ENCODE measurements at places on chromosomes 7 and 10.

DNA sequence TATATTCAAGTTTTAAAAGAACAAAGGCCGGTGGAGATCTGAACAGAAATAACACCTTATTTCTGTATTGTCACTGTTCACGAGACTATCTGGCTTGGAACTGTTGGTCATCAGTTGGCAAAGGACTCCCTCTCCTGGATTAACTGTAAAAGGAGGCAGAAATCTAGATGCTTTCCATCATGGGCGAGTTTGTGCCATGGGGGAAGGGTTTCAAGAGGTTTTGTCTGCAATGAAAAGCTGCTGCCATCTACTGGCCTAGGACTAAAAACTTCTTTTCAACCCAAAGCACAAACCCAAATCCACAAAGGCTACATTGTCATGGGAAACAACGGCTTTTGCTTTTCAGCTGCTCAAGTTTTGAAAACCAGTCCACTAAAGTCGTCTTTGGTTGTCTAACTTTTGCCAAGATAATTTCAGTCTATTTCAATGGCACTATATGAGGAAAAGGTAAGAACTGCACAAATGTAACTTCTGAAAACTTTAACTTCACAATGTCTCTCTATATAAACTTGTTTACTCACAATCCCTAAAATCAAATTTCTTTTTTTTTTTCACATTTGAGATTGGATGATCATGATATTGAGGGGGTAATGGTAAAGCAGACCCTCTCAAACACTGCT, 196.8 kb downstream of the SKAP2 start:
- DNase-seq = peak; percentile 91

GRCh38 chr7:18202315-18203045, 174.8 kb upstream of the PRPS1L1 start:
- no peak for DNase-seq

- DNase-seq = no peak
Measured at GRCh38 chr10:74282848-74283210, 131.8 kb downstream of the ADK start.

- no peak for DNase-seq
Measured at GRCh38 chr10:103564776-103565520, 71.4 kb downstream of the NEURL1 start.

DNA sequence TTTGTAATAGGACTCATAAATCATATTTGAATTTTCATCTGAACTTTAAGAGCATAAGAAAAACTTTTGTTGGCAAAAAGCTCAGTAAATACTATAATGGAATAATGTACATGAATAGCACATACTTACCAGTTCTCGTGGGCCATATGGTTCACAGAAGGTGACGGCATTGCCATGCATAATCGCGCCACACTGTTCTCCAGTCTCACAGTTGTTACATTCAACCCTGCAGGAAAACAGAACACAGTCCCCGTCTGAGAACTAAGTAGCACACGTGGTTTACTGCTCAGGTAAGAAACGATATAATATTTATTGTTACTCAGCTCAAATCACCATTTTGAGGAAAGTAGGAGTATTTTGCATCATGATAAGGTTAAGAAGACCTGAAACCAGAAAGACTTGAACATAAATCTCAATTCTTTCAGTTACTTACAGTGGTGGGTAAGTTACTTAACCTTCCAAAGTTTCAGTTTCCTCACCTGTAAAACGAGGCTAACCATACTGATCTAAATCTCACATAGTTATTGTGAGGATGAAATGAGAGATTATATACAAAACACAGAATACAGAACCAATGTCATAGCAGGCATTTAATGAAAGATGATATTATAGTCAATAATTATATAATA, 261.4 kb downstream of the RELN start:
- DNase-seq = no peak

GRCh38 chr10:10777723-10778122, 239.9 kb upstream of the CELF2 start:
- no peak for DNase-seq

DNA sequence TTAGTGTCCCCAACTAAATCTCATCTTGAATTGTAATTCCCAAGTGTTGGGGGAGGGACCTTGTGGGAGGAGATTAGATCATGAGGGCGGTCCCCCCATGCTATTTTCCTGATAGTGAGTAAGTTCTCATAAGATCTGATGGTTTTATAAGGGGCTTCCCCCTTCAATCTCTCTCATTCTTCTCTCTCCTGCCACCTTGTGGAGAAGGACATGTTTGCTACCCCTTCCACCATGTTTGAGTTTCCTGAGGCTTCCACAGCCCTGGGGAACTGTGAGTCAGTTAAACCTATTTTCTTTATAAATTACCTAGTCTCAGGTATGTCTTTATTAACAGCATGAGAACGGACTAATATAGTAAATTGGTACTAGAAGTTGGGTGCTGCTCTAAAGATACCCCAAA, 365.6 kb downstream of the ANKRD7 start:
- DNase-seq = no peak

- DNase-seq = no peak
Measured at GRCh38 chr7:1673581-1674118, 3.6 kb downstream of the ELFN1 start.

DNA sequence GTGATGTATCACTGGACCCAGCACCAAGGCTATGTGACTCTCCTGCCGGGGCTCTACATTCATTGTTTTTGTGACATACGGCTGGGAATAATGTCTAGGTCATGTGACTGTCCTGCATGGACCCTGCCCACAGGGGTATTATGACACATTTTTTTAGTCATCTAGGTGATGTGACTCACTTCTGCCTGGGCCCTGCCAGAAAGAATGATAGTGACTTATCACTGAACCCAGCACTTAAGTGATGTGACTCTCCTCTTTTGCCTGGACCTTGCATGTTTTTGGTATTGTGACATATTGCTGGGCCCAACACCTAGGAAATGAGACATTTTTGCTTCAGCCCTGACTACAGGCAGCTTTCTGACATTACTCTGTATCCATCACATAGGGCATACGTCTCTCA, 51.1 kb upstream of the ZNF107 start:
- no peak for DNase-seq

GRCh38 chr7:104133238-104133637, 74.6 kb downstream of the ORC5 start:
- no peak for DNase-seq

DNA sequence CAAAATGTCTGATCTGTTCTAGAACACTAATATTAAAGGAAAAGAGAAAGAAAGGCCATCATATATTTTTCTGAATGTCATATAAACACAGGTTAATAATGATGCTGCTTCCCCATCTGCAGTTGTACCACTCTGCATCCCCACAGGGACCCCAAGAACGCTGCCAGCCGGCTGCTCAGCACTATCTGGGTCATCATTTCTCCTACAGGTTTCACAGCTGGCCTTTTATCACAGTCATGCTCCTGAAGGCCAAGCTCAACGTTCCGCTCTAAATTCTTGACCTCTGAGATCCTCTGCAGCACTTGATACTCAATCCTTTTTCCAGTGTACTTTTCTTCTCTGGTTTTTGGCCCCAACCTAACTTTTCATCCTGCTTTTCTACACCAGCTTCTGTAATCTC, 4.8 kb downstream of the IDI1 start:
- DNase-seq = no peak

GRCh38 chr10:84205049-84205852, 10.9 kb downstream of the CDHR1 start:
- no peak for DNase-seq

DNA sequence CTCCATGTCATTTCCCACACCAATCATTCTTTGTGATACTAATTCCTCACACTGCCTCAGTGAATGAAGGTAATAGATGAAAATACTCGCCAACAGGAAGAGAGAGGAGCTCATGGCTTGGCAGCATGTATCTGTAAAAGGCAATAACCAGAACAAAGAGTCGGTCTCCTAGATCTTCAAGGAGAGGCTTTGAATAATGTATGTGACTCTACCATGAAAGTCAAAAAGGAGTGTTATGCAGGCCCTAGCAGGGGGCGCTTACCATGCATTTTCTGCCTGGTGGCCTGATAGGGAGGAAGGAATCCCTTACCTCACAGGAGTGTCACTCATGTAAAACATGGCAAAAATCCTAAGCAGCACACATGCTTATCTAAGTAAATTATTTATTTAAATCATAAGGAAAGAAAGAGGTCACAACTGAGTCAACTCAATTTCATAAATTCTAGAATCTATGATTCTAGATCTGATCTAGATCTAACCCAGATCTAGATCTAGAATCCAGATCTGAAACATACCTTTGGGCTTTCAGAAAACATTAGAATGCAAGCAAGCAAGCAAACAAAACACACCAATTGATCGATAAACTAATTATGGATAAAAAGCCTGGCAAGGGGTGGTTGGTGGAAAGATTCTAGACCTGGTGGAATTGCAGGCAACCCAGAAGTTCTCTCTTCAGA, 226.3 kb upstream of the KLF6 start:
- DNase-seq = no peak

DNA sequence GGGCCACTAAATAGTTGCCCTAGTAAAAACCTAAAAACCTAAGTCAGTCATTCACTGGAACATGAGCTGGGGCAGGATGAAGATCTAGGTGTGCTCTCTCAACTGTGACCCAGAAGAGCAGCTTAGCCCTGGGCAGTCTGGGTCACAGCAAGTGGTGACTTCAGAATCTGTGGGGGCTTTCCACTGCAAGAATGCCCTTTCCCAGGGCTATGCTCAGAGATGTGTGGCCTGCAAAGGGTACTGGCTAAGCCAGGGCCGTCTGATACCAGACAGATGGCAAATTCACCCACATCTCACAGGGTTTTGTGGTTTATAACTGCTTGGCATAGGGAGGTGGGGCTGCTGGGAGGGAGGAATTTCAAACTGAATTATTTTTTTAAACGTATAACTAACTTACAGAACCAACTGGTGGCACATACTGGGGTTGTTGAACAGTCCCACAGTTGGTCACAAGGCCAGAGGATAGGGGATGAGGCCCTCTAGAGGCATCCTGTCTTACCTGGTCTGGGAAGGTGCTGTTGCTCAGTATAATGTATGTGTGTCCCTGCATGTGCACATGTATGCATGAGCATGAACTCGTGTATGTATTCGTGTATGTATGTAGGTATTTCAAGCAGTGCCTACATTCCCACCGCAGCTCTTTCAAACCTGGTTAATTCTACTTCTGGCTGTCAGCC, 63.2 kb downstream of the PRPF18 start:
- no peak for DNase-seq

DNA sequence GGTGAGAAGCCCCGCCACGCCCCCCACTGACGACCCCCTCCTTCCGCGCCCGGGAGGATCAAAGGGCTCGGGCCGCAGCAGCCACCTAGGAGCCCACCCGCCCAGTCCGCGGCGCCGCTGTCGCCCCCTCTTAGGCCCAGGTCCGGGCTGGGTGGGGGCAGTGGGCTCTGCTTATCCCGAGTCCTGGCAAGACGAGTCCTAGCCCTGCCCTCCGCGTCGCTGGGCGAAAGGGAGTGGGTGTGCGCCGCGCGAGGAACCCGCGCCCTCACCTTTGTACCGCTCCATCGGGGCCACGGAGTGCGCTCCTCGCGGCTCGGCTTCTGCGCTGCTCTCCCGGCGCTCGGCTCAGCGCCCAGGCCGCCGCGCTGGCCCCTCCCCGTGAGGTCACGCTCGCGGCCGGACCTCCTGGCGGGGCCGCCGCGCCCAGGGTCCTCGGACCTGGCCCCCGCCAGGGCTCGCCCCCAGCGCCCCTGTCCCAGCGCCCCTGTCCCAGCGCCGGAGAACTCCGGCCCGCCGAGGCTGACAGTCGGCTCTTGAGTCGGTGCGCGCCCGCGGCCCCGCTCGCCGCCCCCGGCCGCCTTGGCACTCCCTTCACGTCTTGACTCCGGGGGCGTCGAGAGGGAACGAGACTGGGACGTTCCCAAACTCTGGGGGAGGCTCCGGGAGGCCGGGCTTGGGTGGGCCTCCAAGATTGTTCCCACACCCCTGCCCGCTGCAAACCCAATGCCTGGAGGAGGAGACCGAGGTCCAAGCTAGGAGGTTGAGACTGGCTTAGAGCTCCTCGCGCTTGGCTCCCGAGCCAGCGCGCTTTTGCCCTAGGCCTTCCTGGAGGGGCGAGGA, at the start of gene AFAP1L2:
Gene AFAP1L2 (minus strand): TSS at position 332 of the 840 bp plus-strand sequence. CDS start 47 bp downstream, at position 285.
- DNase-seq = no peak

- no peak for DNase-seq
Measured at GRCh38 chr7:129790136-129790535, 162.6 kb downstream of the UBE2H start.

- DNase-seq = no peak
Measured at GRCh38 chr7:116305485-116306408, 95.4 kb downstream of the TES start.

DNA sequence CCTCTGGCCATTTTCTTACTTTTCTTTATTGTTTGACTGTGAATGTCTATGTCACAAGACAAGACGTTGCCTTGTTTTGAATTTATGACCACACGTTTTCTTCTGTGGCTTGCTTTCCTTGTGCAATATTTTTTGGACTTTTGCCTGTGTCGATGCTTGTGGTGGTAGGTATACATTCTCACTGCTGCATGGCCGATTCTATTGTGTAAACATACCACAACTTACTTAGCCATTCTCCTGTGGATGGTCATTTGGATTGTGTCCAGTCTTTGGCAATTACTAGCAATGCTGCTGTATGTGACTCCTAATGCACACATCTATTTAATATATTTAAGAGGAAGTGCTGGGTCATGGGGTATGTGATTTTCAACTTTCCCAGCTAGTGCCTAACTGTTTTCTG, 18.0 kb upstream of the DLG5 start:
- no peak for DNase-seq

- no peak for DNase-seq
Measured at GRCh38 chr7:155644971-155645509, 579 bp downstream of the RBM33 start.

DNA sequence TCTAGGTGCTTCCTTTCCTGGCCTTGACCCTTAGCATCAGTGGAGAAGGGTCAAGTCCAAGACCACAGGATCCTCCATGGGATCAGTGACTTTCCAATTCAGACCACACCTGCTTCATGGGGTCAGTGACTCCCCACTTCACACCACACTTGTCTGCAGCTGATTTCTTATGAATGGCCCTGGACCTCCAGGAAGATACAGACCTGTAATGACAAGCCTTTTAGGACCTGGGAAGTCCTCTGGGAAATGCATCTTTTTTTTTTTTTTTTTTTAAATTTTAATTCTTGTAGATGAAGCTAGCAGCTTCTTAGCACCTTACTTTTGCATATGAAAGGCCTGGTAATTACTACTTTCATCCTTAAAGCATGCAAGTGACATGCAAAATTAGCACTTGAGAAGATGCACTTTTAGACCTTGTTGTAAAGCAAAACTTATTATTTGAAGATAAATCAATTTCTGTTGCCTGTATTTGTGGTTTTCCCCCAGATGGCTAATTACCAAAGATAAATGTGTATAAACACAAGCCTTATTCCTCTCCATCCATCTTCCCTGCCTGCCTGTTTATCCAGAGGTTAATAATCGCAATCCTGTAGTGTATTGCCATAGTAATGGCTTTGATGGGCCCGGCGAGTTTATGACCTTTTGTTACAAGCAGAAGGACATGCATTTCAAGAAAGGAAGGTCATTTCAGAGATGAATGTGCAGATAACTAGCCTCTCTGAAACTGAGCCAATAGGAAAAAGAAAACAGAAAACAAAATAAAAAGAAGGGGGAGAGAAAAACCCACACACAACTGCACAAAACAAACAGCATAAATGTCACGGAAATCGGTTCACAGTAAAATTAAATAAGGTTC, 1018.7 kb downstream of the TYW1 start:
- DNase-seq = peak; percentile 67
